Stimulated activated CD8-positive, alpha-beta memory T cell treated with anti-CD3 and anti-CD28 coated beads, Interleukin-7, amount 100 ng/mL, for 1 hour (primary cell): ENCODE measurements at places on chromosomes 2 and 18.

GRCh38 chr2:195408196-195408595, 248.8 kb upstream of the SLC39A10 start:
- DNase-seq = no peak

DNA sequence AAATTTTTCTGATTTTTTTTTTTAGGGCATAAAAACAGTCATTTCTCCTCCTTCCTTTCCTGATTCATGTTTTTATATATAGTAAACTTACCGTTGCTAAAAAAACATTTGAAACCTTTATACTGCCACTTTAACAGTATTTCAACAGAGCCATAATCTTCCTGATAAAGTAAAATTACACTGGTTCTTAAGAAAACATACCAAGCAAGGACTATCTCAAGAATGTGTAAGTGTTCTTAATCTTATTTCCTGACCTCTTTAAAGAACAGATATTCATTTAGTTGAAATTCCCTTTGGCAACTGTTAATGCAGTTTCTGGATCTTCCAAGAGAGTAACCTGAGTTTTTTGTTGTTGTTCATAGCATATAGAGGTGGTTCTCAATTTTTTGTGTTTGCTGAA, 26.6 kb upstream of the COLEC12 start:
- no peak for DNase-seq

DNA sequence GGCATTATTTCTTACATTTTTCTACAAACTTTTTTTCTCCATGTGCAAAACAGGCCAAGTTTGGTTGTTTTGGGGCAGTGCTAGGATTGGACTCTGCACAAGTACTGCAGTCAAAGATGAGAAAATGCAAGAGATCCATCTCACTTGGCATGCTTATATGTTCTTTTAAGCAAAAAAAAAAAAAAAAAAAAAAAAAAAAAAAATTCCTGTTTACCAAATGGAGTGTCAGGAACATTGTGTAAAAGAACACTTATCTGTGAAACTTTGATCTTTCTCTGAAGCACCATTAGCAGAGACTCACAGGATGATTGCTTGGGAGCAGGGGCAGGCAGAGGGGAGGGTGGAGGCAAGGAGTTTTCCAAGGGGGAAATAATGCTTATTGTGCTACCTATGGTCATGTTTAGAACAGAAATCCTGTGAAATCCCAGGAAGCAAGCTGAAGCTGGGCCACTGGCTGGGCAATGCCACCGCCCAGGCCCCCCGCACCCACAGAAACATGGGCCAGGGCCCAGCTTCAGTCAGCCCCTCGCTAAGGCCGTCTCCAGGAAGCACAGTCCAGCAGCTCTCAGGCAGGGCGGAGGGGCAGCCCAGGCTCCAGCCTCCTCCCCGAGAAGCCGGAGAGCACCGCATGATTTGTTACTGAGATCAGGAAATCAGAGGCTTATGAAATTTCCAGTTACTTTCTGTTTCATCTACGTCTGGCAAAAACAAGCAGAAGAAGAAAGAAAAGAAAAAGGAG, 229.4 kb downstream of the ZNF516 start:
- no peak for DNase-seq

GRCh38 chr2:168798888-168799410, 3.5 kb upstream of the NOSTRIN start:
- no peak for DNase-seq

- no peak for DNase-seq
Measured at GRCh38 chr2:218585541-218585940, 16.9 kb downstream of the CNOT9 start.

DNA sequence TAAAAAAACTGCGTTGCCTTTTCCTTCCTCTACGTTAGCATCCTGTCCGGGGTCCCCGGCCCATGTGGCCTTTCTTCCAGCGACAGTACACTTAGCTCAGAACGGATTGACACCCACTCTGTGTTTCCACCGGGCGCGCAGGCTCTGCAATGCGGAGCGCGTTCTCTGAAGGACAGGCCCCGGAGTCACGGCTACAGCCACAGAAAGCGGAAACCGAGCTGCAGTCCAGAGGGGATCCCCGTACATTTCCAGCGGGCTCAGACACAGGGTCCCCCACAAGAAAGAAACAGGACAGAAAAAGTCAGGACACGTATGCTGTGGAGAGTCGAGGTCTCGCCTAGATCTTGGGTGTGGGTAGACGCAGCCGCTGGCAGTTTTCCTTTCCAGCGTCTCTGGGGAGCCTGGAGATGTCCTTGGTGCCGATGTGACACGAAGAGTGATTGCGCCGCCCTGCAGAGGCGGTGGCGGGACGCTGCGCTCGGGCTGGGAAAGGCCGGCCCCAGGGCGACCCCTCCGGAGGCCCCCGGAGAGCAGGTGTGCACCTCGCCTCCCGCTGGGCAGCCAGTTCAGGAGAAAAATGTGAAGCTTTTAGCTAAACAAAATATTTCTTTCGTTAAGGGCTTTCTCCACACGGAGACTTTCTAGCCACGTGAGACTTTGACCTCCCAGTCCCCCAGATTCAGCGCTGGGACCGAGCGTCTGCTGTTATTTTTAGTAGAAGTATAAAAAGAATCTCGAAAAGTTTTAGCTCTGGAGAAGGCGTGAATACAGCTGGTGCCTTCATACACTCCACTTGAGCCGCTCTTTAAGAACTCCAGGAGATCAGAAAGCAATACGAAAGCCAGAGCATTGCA, 1.3 kb upstream of the ACKR3 start:
- DNase-seq = no peak

DNA sequence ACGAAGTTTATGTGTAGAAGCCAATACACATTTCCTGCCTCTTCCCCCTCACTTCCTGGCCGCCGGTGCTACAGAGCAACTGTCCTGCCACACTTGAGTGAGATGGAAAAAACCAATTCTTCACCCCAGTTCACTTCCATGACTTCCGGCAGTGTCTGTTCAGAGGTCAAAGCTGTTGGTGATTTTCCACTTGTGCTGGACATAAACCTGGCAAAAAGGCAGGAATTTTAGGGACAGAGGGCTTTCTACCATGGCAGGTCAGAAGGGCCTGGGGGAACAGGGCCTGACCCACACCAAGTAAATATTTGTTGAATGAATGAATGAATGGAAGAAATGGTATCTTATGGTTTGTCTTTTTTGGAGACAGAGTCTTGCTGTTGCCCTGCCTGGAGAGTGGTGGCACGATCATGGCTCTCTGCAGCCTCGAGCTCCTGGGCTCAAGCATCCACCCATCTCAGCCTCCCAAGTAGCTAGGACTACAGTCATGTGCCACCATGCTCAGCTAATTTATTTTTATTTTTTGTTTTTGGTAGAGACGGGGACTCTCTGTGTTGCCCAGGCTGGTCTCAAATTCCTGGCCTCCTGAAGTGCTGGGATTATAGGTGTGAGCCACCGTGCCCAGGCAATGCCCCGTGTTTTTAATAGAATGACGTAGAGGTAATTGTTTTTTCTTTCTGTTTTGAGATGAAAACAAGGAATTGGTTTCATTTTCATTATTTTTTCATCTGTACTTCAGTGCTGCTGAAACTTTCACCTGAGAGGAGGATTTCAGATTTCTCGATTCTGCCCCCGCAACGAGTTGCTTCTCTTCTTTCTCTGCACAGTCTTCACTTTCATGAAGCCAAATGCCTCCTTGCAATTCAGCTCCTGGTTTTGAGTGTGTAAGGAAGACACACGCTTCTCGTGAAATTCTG, 48.0 kb upstream of the LPIN2 start:
- no peak for DNase-seq

DNA sequence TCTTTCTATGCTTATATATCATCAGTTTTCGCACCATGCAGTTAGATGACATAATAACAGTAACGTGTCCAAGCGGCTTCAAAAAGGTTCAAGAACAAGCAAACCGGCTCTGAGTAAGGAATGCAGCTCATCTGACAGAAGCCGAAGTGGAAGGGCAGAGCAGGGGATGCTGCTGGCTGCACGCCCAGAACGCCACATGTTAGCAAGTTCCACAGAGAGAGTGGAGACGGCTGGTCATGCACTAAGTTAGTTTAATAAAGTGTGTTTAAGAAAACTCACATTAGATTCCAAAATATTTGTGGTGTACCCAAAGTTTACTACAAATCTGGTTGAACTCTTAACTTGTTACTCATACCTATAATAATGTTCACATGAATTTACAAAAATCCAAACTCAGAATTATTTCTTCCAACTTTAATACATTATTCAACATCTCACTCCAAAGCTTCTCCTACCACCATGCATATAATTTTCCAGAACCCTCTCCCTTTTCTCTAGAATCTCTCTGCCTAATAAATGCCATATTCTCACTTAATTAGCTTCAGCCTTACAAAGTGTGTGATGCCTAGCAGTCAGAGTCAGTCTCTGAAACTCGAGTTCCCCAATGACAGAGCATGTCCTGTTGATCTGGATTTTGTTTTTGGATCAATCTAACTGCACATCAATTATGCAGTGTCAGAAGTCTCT, 170.0 kb downstream of the DNAH7 start:
- no peak for DNase-seq

- DNase-seq = no peak
Measured at GRCh38 chr2:107719141-107719540, 107.6 kb upstream of the RGPD4 start.

DNA sequence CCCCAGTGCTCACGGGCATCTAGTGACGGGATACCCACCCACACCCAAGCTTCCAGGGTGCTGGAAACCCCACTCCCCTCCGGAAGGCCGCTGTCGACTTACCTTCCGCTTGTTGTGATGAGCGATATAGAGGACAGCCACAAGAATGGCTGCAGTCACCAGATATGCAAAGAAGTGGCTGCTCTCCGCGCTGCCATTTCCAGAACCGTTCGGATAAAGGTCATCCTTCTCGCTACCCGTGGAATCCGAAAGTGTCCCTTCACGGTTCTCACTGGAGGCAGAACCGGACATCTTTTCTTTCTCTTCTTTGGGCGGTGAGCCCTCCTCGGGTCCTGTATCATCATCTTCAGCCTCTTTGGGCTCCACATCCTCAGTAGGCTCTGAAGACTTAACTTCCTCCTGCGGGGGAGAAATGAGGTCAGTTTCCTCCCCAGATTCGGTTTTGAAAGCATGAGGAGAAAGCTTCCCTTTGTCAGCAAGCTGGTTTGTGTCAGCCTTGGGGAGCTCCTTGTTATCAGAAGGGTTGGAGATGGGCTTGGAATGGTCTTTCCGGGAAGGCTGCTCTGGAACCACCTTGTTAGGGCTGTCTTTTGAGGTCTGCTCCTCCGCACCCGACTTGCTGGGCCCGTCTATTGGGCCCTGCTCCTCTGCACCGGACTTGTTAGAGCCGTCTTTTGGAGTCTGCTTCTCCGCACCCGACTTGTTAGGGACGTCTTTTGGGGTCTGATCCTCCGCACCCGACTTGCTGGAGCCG, 1.2 kb downstream of the TGOLN2 start:
- no peak for DNase-seq

DNA sequence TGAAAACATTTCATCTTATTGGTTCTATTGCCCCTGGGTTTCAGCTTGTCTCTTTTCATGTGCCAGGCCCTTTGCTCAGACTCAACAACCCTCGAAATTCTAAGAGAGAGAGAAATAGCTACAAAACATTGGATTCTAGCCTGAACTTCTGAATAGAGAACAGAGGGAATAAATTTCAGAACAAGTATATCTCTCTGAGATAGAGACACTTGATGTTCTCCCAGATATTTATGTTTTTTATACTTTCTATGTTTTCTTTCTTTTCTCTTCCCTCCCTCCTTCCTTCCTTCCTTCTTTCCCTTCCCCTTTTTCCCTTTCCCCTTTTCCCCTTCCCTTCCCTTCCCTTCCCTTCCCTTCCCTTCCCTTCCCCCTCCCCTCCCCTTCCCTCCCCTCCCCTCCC, 279.5 kb upstream of the SPRED2 start:
- no peak for DNase-seq

- no peak for DNase-seq
Measured at GRCh38 chr2:151043484-151043883, 218.2 kb downstream of the RBM43 start.

GRCh38 chr2:240237609-240238174, 97.2 kb upstream of the OTOS start:
- no peak for DNase-seq

GRCh38 chr2:146917431-146918042, 927.3 kb upstream of the ACVR2A start:
- DNase-seq = no peak

DNA sequence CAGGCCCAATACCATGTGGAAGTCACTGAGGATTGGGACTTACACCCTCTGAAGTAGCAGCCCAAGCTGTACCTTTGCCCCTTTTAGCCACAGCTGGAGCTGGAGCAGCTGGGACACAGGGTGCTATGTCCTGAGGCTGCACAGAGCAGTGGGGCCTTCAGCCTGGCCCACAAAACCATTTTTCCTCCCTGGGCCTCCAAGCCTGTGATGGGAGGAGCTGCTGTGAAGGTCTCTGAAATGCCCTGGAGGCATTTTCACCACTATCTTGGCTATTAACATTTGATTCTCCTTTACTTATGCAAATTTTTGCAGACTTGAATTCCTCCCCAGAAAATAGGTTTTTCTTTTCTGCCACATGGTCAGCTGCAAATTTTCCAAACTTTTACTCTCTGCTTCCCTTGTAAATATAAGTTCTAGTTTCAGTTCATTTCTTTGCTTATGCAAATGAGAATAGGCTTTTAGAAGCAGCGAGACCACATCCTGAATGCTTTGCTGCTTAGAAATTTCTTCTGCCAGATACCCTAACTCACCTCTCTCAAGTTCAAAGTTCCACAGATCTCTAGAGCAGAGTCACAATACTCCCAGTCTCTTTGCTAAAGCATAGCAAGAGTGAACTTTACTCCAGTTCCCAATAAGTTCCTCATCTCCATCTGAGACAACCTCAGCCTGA, 213.8 kb upstream of the MGAT5 start:
- no peak for DNase-seq

- no peak for DNase-seq
Measured at GRCh38 chr2:29129586-29130281, 14.5 kb downstream of the CLIP4 start.

- DNase-seq = no peak
Measured at GRCh38 chr2:136858656-136859055, 93.3 kb downstream of the THSD7B start.

GRCh38 chr2:172361360-172361759, 66.0 kb upstream of the ITGA6 start:
- DNase-seq = no peak
